ENCODE measurements at places on chromosomes 13 and 19.

DNA sequence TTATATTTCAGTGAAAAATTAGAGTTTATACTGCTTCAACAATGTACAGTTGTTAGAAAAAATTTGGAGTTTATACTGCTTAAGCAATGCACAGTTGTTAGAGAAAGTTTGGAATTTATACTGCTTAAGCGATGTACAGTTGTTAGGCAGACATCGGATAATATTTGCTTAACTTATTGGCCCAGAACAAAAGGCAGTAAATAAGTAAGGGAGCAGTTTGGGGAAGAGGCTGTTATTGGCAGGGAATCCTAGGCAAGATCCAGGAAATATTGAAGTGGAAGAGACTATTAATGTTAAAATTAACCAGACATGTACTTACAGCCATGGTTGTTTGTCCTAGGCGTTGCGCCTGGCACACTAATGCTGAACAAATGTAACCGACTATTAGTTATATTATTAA lies 166.9 kb downstream of the GPC5 start:
- no peak for DNase-seq

DNA sequence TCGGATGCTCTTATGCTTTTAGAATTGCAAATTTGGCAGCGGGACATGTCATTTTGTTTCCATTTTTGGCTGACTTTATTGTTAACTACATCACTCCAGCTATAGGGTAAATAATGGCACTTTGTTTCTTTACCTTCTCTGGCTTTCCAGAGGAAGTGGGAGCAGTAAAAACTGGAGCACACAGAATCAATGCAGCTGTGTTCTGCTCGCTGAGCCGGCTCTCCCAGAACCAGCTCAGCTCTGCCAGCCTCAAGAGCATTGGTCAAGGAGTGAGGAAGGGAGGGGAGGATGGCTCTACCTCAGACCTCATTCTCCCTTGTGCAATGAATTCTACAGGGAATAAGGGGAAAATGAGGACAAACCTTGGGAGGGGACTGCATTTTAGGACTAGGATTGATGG lies 50.5 kb upstream of the SPATA13 start:
- DNase-seq, result no peak

DNA sequence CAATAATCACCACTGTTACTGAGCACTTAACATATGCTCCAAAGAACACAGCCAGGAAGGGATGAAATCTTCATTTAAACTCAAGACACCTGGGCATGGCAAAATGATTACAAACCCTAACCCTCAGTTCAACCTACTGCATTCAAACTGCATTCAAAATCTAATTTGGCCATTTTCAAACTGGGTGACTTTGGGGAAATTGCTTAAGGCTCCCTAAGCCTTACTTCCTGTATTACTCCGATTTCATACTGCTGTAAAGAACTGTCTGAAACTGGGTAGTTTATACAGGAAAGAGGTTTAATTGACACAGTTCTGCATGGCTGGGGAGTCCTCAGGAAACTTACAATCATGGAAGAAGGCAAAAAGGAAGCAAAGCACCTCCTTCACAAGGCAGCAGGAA lies 50.4 kb downstream of the CBY2 start:
- DNase-seq, result no peak

DNA sequence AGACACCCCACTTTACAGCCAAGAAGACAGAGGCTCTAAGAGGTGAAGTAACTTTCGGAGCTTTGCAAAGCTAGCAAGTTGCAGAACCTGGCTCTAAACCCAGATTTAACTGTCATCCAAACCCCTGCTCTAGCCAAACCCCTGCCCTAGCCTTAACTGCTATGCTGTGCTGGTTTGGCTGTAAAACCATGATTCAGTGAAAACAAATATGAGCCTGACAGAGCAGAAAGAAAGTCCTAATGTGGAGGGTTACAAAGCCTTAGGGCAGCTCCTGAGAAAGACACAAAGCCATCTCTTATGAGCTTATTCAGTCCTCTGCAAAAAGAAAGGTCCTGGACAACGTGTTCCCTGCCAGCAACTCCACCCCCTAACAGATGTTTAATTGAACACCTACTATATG lies 172.8 kb downstream of the KATNAL1 start:
- no peak for DNase-seq

- no peak for DNase-seq
Measured at GRCh38 chr13:95188128-95188527, 113.1 kb downstream of the ABCC4 start.

DNA sequence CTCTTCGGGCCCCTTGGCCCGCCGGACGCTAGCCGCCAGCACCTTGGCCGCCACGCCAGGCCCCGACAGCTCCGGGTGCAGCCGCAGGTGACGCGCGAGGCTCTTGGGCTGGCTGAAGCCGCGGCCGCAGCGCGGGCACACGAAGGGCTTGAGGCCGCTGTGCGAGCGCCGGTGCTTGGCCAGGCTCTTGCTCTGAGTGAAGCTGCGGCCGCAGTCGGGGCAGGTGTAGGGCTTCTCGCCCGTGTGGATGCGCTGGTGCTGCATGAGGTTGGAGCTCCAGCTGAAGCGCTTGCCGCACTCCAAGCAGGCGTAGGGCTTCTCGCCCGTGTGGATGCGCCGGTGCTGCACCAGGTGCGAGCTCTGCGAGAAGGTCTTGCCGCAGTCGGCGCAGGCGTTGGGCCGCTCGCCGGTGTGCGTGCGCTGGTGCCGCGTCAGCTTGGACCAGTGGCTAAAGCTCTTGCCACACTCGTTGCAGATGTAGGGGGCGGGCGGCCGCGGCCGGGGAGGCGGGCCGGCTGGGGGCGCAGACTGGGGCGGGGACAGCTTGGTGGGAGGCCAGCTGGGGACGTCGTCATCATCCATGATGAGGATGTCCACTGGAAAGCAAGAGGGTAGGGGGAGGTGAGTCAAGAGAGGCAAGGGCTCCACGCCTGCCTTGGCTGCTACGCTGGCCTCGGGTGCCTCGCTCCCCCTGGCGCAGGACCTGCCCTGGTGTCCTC lies 32.4 kb downstream of the ZNF787 start:
- DNase-seq, result no peak

- DNase-seq, result no peak
Measured at GRCh38 chr19:49058562-49058961, 1.0 kb upstream of the CGB7 start.

GRCh38 chr19:19489804-19490204 lies 25.5 kb downstream of the TSSK6 start:
- no peak for DNase-seq

DNA sequence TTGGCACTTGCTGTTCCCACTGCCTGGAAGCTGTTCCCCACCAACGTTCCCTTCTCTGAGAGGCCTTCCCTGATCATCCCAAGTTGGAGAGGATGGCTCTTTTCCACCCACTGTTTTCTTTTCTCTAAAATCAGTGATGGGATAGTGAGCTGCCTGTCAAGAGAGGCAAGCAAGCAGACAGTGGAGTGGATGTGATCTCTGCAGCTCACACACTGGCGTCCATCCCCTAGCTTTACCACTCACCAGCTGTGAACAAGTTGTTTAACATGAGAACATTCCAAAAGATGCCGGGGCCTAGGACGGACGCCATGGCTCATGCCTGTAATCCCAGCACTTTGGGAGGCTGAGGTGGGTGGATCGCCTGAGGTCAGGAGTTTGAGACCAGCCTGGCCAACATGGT lies 28.0 kb upstream of the SEMA6B start:
- no peak for DNase-seq

DNA sequence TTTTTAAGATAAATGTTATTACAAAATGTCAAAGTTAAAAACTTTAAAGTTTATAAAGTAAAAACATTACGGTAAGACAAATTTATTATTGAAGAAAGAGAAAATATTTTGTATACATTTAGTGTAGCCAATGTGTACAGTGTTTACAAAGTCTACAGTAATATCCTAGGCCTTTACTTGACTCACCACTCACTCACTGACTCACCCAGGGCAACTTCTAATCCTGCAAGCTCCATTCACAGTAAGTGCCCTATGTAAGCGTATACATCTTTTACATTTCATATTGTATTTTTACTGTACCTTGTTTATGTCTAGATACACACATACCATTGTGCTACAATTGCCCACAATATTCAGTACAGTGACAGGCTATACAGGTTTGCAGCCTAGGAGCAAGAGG lies 448.2 kb downstream of the KCTD12 start:
- DNase-seq, result no peak

DNA sequence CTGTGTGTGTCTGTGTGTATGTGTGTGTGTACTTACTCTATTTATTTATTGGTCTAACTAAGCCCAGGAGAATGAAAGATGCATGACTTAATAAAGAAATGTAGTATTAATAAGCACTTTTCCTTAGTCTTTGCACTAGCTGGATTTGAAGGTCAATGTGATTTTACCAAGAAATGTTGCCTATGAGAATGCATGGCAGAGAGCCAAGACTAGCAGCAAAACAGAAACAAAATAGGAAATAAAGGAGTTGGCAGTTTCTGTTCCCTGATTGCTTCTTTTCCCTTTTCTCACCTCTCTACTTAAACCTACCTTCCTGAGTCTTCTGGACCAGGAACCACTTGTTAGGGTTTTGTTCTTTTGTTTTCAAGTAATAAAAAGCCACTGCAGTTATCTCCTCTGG lies 286.1 kb downstream of the KCTD12 start:
- no peak for DNase-seq

DNA sequence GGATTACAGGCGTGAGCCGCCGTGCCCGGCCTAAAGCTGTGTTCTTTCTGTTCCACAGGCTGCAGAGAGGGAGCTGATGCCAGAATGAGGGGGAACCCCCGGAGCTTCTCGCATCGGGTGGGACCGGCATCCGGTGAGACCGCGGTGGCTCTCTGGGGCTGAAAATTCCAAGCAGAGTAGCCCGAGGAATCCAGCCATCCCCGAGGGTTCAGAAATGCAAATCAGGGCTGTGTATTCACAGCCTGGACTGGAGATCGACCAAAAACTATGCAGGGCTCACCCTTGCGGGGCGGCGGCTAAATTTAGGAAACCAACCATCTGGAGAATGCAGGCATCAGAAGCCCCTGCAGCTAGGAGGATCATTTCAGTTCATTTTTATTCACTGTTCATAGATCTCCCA lies 99.2 kb downstream of the GNG7 start:
- DNase-seq, result no peak

- no peak for DNase-seq
Measured at GRCh38 chr19:400976-401865, 7.7 kb downstream of the C2CD4C start.

- no peak for DNase-seq
Measured at GRCh38 chr13:40043764-40044163, 388.3 kb downstream of the COG6 start.

- no peak for DNase-seq
Measured at GRCh38 chr13:33172400-33172799, 113.2 kb downstream of the STARD13 start.

- DNase-seq, result no peak
Measured at GRCh38 chr19:18629166-18630088, 7.4 kb upstream of the KLHL26 start.

- no peak for DNase-seq
Measured at GRCh38 chr19:47998800-47999199, 4.4 kb downstream of the ELSPBP1 start.

DNA sequence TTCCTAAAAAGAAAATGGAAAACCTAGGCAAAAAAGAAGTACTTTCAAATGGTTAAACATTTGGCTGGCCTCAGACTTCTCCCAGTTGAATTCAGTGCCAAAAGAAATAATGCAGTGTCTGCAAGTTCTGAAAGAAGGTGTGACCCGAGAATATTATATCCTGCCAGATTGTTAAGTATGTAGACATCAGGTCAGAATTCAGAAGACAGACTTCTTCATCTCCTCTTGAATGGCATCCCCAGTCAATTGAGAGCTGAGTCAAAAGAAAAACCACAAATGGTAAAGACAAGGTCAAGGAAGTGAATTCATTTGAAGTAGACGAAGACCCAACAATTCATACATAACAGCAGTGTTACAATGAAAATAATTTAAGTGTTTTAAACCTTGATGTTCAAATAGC lies 194.5 kb downstream of the NBEA start:
- DNase-seq, result no peak

DNA sequence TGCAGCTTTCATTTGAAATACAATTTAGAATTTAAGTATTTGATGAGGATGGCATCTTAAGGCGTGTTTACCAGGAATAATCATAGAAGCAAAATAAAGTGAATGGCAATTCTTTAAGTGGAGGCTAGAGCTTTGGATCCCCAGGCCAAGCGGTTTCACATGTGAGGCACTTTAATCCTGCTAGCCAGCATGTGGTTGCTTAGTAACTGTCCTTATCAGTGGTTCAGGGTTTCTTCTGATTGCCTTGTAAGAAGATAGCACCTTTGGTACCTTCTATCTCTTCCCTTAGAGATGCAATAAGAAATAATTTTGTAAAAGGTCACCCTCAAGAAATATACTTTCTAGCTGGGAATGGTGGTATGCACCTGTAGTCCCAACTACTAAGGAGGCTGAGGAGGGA lies 38.9 kb upstream of the SERP2 start:
- no peak for DNase-seq

DNA sequence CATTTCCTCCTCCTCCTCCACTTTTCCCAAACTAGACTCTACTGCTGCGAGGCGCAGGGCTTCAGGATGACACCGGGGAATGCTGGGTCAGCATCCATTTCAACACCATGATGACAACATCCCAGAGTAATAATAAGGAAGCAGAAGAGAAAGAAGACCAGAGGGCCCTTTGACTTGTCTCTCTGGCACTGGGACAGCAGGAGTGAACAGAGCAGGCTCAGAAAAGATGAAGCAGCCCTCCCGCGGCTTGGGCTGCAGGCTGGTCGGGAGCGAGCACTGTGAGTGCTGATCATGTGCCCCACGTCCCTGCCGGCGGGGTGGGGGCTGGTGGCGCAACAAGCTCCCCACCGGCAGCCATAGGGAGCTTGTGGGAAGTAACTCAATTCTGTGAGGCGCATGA lies 30.5 kb downstream of the RANBP3 start:
- no peak for DNase-seq

- peak; percentile 4 for DNase-seq
Measured at GRCh38 chr13:51729866-51730553, 74.0 kb downstream of the DHRS12 start.

DNA sequence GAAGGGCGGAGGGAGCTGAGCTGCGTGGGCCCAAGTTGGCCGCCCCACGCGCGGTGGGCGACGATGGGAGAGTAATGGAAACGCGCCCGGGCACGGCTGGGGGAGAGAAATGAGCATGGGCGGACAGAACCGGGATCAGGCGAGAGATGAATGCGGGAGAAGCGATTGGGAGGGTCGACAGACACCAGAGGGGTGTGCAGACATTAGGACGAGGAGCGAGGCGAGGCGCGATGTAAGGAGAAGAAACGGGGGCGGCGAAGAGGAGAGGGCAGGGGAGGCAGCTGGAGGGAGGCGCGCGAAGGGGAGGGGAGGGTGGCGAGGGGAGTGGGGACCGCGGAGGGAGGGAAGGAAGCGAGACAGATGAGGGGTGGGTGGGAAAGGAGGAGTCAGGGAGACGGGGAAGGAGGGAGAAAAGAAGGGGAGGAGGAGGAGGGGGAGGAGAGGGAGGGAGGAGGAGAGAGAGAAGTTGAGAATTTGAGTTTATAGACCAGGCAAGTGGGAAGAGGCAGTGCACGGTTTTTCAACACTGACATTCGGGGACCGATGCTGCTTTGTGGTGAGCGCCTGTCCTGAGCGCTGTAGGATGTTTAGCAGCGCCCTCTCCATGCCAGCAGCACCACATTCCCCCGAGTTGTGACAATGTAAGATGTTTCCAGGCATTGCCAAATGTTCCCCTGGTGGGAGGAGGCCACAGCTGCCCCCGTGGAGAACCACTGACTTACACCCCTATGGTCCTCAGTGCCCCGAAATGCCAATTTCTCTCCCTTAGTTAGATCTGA lies at the start of gene SHISA7:
Gene SHISA7, minus strand, starts transcription at position 256 of the 779 bp plus-strand sequence. CDS start 437 bp downstream, outside the sequence.
- DNase-seq, result no peak

Data from activated CD4-positive, alpha-beta T cell treated with anti-CD3 and anti-CD28 coated beads for 4 hours (primary cell).